ENCODE measurements at places on chromosomes 16 and 17.

- no peak for DNase-seq
Observed at GRCh38 chr16:56140645-56141044, 50.6 kb upstream of the GNAO1 start.

DNA sequence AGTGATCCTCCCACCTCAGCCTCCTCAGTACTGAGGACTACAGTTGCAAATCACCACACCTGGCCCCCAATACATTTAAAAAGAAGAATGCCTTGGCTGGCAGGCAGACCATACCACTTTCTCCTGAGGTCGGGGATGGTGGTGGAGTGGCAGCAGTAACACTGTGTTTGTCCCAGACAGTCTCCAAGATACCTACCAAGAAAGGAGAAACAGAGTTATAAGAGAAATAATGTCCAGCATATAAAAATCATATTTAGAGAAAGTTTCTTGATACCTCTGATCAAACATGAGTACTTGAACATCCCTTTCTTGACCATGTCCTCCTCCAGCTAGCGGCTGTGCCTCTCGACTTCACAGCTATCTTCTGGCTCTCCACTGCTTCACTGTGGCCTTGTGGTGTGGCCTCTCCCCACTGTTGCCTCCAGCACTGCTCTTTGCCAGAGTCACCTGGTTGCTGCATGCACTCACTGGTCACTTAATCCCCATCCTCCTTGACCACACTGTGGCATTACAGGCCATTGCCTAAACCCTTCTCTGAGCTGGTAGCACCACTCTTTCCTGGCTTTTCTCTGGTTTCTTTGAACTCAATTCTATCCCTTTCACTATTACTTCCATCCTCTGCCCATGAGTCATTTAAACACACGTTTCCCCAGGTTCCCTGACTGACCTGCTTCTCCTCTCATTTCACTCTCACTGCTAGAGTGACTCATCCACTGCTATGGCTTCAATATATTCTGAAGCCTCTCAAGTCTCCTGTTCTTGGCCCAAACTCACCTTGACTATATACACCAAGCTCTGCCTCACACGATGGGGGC is 45.2 kb downstream of the XPO6 start:
- no peak for DNase-seq

GRCh38 chr16:766008-766819 is 5.7 kb downstream of the MSLN start:
- no peak for DNase-seq

DNA sequence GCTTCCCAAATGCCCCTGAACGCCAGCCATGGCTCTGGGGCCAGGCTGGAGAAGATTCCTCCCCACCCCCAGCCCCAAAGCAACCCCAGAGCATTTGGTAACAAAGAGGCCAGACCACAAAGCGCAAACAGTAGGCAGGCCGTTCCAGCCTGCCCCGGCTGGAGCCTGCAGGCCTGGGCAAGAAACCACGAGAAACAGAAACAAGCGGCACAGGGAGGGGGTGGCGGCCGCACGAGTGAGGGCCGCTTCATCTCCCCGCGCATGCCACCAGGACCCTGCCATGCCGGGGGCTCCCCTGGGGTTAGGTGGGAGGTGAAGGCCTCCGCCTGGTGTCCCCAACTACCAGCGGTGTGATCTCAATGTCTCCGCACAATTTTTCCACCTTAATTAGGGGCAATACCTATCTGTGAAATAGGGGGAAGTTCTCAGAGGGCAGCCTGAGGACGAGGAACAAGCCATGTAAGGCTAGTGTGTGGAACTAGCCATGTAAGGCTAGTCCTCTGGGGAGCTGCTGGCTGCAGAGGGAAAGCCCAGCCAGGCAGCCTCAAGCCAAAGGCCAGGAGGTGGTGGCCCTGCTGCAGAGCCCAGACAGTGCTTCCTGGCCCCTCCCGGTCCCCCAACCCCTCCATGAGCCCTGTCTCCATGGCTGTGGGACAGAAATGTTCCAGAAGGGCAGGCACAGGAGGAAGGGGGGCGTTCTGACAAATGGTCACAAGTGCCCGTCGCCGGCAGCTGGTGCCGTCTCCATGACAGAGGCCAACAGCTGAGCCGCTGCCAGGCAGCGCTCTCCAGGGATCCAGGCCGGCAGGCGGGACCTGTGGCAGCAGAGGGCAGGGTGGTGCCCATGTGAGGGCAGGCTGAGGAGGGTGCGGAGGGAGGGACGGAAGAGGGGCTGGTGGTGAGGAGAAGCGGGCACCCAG is 14.5 kb upstream of the MTSS2 start:
- DNase-seq = no peak

DNA sequence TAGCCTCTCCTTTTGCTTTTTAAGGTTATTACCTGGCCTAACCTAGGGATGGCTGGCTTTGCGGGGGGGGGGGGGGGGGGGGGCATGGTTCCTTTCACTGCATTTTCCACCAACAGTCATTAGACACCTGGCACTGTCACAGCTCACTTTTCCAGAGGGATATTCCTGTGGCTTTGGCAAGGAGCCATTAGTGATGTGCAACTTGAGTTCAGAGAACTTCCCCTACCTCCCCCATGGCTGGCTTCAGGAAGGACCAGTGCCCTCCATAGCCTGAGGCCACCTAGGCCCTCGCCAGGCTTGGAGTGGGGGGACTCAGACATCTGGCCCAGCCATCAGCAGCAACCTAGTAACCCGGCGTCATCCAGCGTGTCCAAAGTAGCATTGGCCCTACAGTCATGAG is 234.6 kb downstream of the CPPED1 start:
- DNase-seq = no peak

DNA sequence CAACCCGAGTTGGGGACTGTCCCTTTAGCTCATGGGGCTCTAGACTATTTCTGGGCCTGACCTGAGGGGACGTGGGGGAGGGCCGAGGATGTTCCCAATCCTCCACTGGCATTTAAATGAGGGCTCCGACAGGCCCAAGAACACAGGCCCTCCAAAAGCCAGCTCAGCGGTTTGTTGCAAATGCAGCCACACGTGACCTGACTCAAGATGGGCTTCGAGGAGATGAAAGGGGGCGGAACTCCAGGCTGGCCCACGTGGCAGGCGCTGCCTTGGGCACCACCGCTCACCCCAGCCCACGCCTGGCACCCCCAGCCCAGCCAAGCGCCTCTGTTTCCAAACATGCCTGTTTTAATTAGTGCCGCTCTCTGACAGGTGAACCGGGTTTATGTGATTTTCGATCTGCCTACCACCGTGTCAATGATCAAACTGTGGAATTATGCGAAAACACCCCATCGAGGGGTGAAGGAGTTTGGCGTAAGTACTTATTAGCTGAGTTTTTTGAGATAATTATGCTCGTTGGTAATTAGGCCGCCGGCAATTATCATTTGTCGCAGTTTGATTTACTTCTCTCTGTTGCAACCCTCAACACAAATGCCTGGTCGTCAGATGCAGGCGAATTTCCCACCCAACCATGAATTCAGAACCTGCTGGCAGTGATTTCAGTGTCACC is 226.7 kb downstream of the KATNIP start:
- DNase-seq = no peak

GRCh38 chr16:50889746-50890145 is 147.9 kb downstream of the CYLD start:
- DNase-seq = no peak

- no peak for DNase-seq
Observed at GRCh38 chr17:57726838-57727237, 18.3 kb downstream of the CCDC182 start.

DNA sequence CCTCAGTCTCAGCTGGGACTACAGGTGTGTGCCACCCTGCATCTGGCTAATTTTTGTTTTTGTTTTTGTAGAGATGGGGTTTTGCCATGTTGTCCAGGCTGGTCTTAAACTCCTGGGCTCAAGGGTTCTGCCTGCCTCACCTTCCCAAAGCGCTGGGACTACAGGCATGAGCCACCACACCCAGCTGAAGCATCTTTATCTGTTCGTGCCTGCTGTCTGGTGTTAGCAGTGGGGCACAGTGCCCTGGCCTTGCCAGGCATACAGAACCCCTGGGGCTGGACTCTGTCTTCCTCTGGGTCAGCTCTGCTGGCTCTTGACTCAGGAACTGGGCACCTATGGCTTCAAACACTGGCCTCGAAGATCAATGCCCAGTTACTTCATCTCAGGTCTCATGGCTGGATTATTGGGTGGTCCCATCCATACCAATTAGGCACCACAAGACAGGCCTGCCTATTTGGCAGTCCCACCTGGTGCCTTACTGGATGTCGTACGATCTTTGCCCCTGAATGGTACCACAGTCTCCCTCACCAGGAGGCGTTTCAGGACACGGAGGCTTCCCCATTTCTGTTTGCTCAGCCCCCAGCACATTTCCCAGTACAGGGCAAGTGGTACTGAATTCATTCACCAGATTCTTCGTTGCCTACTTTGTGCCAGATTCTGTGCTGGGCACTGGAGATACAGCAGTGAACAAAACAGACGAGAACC is 99.3 kb downstream of the RAB11FIP4 start:
- no peak for DNase-seq

- DNase-seq = no peak
Observed at GRCh38 chr17:2703606-2704005, 8.0 kb downstream of the CLUH start.

GRCh38 chr16:29316761-29317183 is 89.7 kb downstream of the NPIPB11 start:
- DNase-seq = no peak
